Activated T-cell treated with anti-CD3 and anti-CD28 coated beads for 1 hour (primary cell): ENCODE measurements at places on chromosomes 16 and 17.
A peak's percentile ranks its signal among the peaks of the same experiment; 100 is the strongest.

GRCh38 chr17:304461-304860, 48.1 kb downstream of the RPH3AL start:
- DNase-seq: no peak

- no peak for DNase-seq
These were observed 19.2 kb upstream of the CACNG4 start for GRCh38 chr17:66945147-66945835.

- DNase-seq: no peak
These were observed 9.3 kb upstream of the SLC38A10 start for GRCh38 chr17:81304196-81305015.

GRCh38 chr16:24013864-24014645, 178.3 kb downstream of the PRKCB start:
- DNase-seq: peak; percentile 23

GRCh38 chr16:2508722-2509400, 4.9 kb upstream of the ATP6V0C start:
- no peak for DNase-seq

DNA sequence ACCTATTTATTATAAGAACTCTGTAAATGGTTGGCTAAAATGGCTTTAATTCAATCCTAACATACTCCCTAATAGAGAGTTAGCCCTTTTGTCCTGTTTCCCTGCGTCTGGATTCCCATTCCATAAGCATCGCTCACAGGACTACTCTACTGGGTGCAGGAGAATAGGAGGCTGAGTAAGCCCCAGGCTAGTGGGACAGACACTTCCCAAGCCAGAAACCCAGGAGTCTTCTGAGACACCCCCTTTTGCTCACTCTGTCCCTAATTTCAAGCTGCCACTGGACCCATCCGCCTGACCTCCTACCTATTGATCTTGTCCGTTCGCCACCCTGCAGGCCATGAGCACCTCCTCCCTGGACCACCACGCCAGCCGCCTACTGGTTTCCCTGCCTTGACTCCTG, 16.7 kb upstream of the TOB1 start:
- DNase-seq: no peak

DNA sequence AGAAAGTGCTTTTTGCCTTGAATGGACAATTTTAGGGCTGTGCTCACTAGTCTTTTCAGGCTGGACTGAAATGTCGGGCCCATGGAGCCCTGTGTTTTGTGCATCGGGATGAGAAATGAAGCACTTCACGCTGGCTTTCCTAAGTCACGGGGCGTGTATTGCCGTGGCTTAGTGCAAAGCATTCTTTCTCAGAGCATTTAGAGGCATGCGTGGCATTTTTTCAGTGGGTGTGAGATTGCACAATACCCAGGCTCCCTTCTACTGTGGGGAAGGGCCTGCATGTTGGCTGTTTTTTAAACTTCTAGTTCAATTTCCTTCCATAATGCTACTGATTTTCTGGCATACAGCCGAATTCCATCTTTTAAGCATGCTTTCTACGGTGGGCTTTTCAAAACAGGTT, 12.6 kb upstream of the POLR3E start:
- DNase-seq: no peak

DNA sequence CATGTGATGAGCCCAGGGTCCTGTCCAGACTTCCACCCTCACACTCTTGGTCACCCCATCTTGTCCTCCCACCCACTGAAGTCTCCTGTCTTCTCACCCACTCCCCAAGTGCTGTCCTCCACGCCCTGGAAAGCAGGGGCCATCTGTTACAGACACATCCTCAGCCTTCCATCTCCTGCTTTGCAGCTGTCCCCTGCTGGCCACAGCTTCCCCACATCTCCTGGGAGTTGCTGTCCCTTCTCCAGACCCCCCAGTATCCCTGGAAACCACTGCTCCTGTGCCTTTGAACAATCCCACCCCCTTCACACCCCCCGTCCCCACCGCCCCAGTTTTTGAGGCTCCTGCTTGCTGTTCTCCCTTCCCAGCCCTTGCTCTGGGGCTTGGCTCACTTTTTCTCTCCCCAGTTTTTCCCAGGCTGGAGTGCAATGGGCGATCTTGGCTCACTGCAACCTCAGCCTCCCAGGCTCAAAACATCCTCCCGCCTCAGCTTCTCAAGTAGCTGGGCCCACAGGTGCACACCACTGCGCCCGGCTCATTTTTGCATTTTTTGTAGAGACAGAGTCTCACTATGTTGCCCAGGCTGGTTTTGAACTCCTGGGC, 30.4 kb upstream of the ZFP90 start:
- no peak for DNase-seq

DNA sequence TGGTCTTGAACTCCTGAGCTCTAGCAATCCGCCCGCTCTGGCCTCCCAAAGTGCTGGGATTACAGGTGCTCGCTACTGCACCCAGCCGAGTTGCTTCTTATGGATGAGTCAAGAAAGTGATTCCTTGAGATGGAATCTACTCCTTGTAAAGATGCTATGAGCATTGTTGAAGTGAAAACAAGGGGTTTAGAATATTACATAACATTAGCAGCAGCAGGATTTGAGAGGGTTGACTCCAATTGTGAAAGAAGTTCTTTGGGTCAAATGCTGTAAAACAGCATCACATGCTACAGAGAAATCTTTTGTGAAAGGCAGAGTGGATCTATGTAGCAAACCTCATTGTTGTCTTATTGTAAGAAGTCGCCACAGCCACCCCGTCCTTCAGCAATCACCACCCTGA, 72.7 kb downstream of the NT5M start:
- no peak for DNase-seq

- DNase-seq: no peak
These were observed 4.4 kb upstream of the ABCA9 start for GRCh38 chr17:69065113-69065512.

- DNase-seq: peak; percentile 75
These were observed at the start of gene TANC2 for GRCh38 chr17:62965686-62966425. Gene TANC2 (plus strand): TSS chr17:62966235. CDS start chr17:63009560, 43,325 bp downstream.

DNA sequence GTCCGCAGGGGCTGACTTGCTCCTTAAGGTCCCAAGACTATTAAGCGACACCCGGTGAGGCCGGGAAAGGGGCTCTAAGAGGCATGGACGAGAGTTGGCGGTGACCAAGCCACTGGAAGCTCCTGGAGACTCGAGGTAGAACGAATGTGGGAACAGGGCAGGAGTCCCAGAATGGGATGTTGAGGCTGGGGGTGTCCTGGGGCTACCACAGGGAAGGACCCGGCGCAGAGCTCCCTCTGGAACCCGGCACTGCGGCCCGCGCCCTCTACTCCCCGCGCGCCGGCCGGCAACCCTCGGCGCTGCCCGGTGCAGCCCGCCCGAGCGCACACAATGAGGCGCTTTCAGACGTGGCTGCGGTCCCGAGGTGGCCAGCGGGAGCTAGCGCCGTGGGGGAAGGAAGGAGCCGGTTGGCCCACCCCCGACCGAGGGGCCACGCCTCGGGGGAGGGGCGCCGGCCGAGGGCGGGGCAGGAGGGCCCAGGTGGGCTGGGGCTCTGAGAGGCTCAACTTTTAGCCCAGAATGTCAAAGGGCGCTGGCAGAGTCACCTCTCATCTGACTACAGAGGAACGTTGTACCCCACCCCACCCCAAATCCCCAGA, at the start of gene CHST6:
TSS of gene CHST6 (minus strand) at position 366 of the 599 bp plus-strand sequence. CDS start 15,613 bp downstream, outside the sequence.
- no peak for DNase-seq

DNA sequence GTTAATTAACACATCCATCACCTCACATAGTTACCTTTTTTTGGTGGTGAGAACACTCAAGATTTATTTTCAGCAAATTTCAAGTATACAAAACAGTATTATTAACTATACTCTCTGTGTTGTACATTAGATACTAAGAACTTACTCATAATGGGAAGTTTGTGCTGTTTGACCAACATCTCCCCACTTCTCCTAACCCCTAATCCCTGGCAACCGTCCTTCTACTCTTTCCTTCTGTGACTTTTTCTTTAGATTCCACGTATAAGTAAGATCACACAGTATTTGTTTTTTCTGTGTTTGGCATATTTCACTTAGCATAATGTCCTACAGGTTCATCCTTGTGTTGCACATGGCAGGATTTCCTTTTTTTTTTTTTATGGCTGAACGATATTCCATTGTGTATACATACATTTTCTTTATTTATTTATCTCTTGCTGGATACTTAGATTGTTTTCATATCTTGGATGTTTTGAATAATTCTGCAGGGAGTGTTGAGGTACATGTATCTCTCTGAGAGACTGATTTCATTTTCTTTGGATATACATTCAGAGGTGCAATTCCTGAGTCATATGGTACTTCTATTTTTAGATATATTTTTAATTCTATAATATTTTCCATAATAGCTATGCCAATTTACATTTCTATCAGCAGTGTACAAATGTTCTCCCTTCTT, 19.0 kb downstream of the PPM1D start:
- DNase-seq: no peak

DNA sequence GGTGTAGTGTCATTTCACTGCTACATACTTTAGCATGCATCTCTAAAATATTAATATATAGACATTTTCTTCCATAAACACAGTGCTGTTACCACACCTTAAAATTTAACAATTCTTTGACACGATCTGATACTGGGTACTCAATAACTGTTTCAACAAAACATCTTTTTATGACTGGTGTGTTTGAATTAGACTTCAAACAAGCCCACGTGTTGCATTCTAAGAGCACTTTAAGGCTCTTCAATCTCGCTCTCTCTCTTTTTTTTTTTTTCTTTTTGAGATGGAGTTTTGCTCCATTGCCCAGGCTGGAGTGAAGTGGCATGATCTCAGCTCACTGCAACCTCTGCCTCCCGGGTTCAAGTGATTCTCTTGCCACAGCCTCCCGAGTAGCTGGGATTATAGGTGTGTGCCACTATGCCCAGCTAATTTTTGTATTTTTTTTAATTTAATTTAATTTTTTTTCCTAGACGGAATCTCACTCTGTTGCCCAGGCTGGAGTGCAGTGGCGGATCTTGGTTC, 15.8 kb upstream of the SLC46A1 start:
- no peak for DNase-seq

GRCh38 chr16:62392698-62393097, 356.5 kb upstream of the CDH8 start:
- no peak for DNase-seq

- no peak for DNase-seq
These were observed at the start of gene PRM1 for GRCh38 chr16:11280616-11281522. Gene PRM1 (minus strand): TSS chr16:11281330. CDS start chr16:11281238, 92 bp downstream.

- no peak for DNase-seq
These were observed 18.0 kb upstream of the MON1B start for GRCh38 chr16:77172951-77173350.

DNA sequence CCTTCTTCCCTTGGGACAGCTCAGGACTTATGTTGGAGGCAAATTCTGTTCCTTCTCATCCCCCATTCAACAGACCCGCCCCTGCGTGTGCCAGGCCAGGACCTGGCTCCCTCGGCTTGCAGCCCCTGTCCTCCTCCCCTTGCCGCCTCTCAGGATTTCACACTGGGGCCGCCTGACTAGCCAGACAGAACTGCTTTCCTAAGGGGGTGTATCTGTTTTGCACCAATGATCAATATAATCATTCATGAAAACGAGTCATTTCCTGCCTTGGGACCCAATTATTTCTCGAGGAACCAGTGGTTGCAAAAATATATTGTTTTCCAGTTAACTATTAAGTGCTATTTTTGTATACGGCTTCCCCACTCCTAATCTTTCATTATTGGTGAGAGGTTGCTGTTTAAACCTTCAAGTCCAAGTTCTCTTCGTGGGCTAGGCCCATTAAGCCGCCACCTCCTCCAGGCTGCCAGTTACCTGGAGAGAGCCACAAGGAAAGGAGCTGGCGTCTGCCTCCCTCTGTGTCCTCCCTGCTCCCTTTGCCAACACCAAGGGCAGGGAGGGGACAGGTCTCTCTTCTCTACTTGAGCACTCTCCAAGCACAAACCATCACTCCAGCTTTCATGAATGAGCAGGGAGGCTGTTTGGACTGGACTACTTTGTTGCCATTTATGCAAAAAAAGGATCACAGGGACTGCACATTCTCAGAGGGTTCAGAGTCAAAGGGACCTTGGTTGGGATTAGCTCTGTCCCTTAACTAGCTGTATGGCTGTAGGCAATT, 8.9 kb downstream of the DCAKD start:
- no peak for DNase-seq

- no peak for DNase-seq
These were observed 6.2 kb upstream of the TMEM92 start for GRCh38 chr17:50268026-50268425.

- DNase-seq: no peak
These were observed 2.9 kb downstream of the ABCA3 start for GRCh38 chr16:2337431-2338296.

DNA sequence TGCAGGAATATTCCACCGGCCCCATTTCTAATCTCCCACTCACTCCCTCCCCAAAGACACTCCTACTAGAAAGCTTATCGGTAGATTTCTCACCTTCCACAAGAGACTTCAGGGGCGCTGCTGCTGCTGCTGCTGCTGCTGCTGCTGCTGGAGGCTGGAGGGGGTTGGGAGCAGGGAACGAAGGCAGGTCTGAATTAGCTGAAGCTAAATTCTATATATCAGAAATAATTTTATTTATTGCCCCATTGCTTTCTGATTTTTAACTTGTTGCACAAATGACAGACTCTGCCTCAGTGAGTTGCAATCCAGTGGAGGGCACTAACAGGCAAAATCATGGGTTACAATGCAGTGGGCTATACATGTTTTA, 25.8 kb upstream of the HLF start:
- no peak for DNase-seq

DNA sequence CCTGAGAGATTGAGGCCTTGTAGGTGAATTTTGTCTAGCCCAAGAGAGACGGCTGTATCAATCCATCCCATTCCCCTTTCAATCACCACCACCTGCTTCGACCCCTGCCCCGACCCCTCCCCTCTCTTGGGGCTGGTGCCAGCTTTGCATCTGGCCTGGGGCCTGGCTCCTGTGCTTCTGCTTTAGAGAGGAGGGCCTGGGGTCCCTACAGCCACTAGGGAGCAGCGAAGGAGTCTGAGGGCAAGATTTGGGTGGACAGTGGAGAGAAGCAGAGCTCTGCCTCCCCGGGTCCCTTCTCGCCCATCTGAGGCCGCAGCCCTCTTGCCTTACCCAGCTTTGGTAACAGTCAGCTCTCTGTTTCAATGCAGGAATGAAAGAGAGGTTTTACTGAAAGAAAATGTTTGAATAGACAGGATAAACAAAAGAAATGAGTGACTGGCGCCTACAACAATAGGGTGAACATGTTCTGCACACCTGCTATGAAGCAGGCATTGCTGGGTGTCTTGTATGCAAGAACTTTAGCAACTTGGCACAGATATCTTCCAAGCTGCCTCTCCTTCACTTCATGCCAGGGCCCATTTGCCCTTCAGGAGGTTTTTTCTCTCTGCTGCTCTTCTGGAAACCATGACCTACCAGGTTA, 57.4 kb downstream of the SLC47A1 start:
- DNase-seq: no peak

- DNase-seq: no peak
These were observed 134.6 kb upstream of the ADAMTS18 start for GRCh38 chr16:77569406-77569805.

DNA sequence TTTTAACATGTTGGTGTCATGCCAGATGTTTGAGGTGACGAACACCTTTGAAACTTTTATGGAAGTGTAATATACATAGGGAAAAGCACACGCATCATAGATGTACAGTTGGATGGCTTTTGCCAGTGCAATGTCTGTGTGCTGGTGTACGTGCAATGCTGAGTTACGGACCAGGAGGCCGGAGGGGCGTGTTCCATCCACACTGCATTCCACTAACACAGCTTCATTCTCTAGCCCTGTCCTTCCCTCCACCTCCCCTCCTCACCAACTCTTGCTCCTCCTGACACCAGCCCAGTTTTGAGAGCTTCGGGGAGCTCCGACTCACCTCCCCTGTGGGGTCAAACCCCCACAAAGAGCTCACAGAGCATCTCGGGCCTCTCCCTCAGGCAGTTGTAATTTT, 358.8 kb downstream of the C16orf95 start:
- no peak for DNase-seq
